Putamen (tissue), 1 donor: ENCODE measurements at places on chromosomes 1 and 21.

- peak; percentile 57 for DNase-seq
Observed at GRCh38 chr1:45493116-45493697, 2.2 kb upstream of the TESK2 start.

DNA sequence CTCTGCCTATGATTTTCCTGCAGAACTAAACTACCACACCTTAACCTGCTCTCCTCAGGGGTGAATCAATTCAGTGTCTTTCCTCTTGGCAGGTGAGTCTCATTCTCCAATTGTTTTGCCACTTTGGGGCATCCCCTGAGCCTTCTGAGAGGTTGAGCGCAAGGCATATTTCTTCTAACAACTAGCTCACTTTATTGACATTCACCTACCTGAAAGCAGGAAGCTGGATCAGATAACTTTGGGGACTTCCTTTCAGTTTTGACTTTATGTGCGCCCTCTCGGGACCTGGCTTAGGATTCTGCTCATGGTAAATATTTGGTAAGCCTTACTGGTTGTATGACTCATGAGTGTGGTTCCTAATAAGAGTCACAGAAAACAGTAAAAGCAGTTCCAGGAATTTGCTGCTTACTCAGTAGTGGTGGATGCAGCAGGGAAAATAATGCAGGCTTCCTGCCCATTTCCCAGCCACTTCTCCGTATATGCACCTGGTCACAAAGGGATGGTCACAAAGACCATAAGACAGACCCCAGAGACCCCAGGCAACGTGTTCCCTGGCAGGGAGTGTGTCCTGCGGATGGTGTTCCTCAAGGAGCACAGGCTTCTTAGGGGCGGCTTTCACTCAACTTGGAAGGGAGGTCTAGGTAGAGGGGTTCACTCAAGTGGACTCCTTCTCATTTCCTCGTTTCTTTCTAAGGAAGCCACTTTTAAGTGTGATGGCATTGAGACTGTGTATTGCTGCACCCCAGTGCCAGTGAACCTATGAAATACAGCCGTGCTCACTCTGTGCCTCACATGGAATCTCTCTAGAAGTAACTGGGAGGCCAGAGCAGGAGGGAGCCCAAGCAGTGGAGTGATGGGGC lies 22.0 kb upstream of the BATF3 start:
- no peak for DNase-seq

DNA sequence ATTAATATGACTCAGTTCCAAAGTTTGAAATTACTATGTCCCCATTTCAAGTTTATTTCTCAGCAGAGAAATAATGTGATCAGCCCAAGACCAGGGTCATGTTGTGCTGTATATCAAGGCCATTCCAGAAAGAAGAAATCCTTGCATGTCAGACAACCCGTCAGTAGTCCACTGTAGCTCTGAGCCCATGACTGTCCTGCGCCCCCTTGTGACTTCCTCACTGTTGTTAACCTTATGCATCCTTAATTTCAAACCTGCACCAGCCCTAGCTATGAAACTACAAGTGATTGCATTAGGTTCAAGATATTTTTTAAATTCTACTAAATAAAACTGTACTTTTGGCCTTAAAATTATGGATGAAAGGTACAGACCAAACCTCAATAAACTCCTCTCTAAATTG lies 133.0 kb downstream of the LRRC7 start:
- DNase-seq = no peak

GRCh38 chr1:36737038-36737555 lies 254.4 kb upstream of the CSF3R start:
- DNase-seq = no peak

DNA sequence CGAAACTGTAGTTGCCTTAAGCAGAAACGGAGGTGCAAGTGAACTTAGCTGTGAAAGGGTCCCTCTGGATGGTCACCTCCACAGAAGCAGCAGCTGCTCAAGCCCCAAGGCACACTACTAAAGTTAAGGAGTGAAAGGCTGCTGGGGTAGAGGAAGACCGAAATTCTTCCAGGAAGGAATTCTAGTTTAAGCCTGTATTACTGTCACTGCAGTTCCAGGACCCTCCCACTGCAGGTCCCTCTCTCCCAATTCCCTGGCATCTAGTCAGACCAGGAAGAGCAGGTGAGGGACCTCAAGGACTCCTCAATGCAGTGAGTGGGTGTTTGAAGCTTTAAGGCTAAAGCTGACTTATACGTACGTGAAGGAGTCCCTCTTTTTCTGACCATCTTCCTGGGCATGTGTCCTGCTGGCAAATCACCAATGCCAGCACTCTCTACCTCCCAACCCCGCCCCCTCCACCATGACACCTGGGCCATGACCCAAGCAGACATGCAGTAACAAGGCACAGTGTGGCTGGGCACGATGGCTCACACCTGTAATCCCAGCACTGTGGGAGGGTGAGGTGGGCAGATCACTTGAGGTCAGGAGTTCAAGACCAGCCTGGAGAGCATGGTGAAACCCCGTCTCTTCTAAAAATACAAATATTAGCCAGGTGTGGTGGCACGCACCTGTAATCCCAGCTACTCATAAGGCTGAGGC lies 57.2 kb downstream of the TGFBR3 start:
- DNase-seq = no peak

DNA sequence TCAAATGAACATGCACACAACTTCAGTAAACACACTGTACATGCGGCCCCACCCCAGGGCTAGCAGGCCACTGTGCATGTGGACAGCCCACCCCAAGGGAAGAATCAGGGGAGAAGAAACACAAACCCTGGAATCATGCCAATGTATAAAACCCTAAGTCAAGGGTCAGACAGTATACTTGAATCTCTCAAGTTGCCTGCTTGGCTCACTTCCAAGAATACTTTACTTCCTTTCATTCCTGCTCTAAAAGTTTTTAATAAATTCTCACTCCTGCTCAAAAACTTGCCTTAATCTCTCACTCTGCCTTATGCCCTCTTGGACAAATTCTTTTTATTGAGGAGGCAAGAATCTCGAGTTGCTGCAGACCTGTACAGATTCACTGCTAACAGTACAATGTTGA lies 231.2 kb upstream of the CACYBP start:
- no peak for DNase-seq

GRCh38 chr1:7389906-7390603 lies 381.0 kb upstream of the VAMP3 start:
- DNase-seq = no peak

DNA sequence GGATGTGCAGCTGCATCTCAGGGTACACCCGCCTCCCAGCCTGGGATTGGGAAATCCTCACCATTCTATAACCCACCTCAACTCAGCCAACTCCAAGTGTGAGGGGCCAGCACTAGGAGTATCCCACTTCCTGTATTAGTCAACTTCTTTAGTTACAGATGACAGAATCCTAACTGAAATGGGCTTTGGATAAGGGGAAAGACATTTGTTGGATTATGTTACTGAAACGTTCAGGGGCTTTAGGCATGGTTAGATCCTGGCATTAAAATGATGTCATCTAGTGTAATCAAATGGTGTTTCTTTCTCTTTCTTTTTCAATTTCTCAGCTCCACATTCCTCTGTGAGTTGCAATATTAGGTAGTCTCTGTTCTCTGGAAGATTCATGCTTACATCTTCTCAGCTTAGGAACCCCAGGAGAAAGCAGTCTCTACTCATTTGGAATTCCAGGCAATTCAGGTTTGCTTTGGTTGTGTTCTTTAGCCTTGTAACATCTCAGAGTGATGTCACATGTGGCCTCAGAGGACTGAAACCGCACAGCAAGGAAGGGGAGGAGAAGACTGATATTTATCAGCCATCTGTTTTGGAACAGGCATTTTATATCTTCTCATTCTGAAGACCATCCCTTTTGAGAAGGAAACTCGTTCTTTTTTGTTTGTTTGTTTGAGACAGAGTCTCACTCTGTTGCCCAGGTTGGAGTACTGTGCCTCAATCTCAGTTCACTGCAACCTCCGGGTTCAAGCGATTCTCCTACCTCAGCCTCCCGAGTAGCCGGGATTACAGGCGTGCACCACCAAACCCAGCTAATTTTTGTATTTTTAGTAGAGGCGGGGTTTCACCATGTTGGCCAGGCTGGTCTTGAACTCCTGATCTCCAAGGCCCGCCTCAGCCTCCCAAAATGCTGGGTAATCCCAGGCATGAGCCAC lies 18.9 kb upstream of the TMEM54 start:
- no peak for DNase-seq

DNA sequence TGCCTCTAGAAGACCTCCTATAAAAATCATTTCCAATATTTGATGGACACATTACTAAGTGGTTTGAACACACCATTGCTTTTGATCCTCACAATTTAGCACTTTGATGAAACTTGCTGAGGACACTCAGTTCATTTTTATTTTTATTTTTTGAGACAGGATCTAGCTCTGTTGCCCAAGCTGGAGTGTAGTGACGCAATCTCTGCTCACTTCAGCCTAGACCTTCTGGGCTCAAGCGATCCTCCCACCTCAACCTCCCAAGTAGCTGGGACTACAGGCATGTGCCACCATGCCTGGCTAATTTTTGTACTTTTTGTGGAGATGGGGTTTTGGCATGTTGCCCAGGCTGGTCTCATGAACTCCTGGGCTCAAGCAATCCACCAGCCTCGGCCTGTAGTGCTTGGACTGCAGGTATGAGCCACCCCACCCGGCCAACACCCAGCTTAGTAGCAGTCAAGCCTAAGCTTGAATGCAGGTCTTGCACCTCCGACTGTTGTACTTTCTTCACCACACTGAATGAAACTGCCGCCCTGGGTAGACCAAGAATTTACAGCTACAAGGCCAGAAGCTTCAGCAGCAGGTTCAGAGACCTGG lies 24.8 kb upstream of the ATP2B4 start:
- DNase-seq = no peak

GRCh38 chr1:917466-918091 lies 6.1 kb upstream of the SAMD11 start:
- no peak for DNase-seq

GRCh38 chr1:212589446-212589845 lies 19.1 kb upstream of the ATF3 start:
- DNase-seq = no peak

GRCh38 chr1:69441496-69441895 lies 126.2 kb upstream of the LRRC7 start:
- no peak for DNase-seq

DNA sequence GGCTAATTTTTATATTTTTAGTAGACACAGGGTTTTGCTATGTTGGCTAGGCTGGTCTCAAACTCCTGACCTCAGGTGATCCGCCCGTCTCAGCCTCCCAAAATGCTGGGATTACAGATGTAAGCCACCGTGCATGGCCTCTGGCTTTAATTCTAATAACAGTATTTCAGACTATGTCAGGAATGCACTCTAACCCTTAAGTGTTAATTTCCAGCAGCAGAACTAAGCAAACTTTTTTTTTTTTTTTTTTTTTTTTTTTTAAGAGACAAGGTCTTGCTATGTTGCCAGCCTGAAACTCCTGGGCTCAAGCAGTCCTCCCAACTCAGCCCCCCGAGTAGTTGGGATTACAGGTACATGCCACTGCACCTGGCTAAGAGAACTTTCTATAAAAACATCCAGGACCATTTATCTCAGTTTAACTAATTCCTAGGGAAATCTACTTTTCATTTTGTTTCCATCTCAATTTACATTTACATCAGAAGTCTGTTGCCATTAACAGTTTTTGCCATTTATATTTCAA lies 6.5 kb downstream of the DCAF8 start:
- no peak for DNase-seq

DNA sequence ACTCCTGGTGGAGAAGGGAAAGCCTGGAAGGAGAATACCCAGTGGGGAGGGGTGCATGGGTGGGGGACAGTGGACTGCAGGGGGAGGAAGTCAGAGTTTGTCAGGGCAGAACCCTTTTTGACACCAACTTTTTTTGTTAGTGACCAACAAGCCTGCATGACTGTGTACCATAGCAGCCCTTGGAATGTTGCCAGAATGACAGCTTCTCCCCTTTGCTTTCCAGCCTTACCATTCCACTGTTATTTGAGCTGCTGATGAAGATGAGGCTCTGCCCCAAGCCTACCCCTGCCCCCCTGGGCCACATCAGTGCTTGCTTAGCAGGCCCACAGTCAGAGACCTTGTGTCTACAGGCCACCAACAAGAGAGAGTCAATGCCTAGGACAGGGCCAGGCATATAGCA lies 341.2 kb downstream of the HHAT start:
- DNase-seq = no peak

DNA sequence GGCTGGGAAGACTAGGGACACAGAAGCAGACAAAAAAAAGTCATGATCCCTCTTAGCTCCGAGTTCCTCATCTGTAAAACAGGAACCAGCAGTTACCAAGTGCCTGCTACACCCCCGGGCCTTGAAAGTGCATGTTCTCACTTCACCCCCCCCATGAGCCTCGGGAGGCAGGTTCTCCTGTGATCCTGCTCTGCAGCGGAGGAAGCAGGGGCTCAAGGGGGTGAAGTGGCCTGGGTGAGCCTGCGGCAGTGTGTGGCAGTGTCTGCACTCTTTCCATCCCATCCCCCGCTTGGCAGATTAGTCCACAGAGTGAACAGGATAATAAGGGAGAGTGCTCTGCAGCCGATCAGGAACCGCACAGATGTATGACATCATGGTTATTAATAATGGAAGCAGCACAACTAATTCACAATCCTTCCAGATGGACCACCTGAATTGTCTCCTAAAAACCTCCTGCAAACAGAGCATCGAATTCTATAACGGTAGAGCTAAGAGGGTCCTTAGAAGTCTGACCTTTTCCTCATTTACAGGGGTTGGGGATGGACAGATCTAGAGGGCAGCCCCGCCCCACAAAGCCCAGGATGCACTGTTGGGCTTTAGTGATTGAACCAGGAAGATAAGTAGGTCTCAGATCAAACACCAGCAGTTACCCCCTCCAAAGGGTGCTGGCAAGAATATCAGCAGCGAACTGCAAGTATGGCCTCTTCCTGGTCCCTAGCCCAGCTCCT lies 174.1 kb upstream of the EDN2 start:
- no peak for DNase-seq

DNA sequence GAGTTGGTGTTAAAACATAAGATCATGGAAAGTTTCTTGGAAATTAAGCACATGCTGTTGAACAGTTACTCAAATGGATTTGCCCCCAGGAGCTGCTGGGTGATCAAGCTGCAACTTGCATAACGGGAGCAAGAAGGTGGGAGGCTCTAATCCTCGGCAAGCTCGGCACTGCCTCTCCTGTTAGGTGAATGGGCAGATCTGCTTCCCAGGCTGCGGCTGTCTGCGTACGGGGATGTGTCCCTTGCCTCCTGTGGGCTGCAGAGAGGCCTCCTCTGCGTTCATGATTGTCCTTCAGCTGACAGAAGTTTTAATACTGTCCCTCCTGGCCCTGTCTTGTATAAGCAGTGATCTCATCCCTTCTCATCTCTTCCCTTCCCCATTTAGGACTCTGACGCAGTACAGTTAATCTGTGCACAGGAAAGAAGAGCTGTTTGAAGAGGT lies 36.7 kb downstream of the ATP1A1 start:
- DNase-seq = peak; percentile 60

DNA sequence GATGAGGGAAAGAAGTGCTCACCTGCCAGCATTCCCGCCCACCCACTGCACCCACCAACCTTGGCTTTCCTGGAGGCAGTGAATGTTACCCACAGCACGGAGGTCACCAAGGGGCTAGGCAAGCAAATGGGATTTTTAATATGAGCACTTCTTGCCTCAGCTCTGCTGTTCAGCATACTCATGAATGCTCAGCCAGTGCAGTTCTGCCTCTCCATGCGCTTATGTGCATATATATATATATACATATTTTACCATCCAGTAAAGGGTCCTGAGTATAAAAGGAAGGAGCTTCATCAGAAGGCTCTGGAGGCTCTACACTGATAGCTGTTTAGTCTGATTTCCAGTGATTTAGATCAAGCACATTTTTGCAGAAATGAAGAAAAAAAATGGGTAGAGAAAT lies 366.9 kb downstream of the SIPA1L2 start:
- no peak for DNase-seq

- DNase-seq = peak; percentile 22
Observed at GRCh38 chr1:244863491-244864252, 671 bp downstream of the HNRNPU start.

GRCh38 chr1:5915587-5916571 lies 76.3 kb downstream of the NPHP4 start:
- peak; percentile 49 for DNase-seq
